ENCODE measurements at places on chromosomes 11 and 22.

DNA sequence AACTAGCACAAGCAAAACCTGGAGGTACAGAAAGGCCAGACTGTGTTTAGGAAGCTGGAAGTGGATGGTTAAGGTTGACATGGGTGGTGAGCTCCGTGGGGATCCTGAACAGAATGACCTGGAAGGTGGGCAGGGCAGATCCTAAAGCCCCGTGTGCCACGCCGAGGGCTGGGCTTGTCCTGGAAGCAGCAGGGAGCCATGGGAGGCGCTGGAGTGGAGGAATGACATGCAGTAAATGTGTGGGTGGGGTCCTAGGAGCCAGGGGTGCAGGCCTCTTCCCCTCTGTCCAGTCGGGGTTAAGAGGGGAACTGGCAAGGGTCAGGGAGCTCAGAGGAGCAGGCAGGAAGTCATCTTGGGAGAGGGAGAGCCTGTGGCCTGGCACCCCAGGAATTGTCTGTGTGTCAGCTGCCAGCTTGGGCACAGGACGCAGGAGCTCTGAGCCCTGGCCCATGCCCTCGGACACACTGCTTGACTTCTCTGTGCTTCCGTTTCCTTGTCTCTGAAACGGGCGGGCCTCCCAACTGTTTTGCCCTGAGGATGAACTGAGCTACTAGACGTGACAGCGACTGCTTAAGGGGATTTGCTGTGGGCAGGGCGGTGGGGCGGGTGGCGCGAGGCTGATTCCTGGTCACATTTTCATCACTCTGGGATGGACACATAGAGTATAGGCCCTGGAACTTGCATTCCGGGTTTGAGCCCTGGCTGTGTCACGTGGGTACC is 75.7 kb downstream of the MPPED1 start:
- no peak for DNase-seq

- no peak for DNase-seq
Observed at GRCh38 chr11:502288-503178, 4.5 kb downstream of the RNH1 start.

DNA sequence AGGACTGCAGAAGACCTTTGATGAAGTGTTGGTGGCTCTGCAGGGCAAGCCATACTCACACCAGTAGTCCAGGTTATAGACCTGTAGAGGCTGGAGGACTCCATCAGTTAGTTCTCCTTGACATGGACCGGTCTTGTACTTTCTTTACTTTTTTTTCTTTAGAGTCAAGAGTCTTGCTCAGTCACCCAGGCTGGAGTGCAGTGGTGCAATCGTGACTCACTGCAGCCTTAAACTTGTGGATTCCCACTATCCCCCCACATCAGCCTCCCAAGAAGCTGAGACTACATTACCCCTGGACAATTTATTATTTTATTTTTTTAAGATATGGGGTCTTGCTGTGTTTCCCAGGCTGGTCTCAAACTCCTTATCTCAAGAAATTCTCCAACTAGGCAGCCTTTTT is 49.6 kb upstream of the E2F8 start:
- DNase-seq: no peak

- DNase-seq: no peak
Observed at GRCh38 chr22:32327596-32328171, 30.0 kb upstream of the RFPL3 start.

DNA sequence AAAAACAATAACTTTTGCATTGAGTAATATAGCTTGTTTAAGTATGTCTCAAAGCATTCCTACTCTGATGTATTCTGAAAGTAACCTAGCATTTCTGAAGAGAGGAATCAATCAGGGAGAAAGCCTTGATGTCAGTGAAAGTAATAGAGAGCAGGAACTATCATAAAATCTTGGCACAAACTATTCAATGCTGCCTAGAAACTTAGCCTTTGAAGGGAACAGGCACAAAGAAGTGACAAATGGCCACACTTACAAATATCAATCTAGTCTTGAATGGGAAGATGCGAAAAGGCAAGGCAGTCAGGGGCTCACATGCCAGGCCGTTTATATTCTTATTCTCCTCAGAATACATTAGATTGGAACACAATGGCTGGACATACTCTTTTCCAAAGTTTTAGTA is 576.5 kb upstream of the ANO3 start:
- no peak for DNase-seq

Measured in OCI-M1 (cell line).